ENCODE measurements at places on chromosomes 13 and 19.
A peak's percentile ranks its signal among the peaks of the same experiment; 100 is the strongest.

DNA sequence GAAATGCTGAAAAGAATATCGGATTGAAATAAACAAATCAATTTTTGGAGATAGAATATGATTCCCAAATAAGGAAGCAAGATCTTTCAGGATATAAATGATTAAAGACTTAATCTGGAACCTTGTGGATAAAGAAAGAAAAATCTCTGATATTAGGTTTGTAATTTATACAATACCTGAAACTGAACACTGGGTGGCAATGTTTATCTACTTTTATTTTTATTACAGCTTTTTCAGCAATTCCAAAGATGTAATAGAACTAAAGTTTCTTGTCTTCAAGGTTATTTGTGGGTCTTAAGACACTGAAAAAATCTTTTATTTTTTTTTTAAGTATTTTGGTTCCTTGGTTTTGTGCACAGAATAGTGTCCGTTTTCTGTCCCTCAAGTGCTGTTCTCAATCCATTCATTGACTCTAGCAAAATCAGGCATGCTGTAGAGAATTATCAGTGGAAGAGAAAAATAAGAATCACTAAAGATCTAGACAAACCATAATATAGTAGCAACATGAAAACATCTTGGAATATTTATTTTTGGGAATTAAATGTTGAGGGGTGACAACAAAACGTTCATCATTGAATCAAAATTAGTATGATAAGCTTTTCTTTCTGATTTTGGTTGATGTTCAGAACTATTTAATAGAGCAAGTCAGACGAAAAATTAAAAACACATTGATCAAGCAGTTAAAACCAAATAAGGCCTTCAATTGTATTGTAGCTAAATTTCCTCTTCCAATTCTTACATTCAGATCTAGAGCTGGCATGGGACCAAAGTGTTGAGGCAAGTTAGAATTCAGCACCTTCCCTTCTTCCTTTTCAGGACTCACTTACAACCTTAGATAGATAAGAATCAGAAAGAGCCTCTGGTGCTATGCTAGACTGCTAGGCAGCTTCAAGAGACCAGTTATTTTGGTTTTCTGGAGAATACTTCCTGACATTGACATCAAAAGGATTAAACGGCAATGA, 704.4 kb upstream of the PCDH20 start:
- DNase-seq = no peak

DNA sequence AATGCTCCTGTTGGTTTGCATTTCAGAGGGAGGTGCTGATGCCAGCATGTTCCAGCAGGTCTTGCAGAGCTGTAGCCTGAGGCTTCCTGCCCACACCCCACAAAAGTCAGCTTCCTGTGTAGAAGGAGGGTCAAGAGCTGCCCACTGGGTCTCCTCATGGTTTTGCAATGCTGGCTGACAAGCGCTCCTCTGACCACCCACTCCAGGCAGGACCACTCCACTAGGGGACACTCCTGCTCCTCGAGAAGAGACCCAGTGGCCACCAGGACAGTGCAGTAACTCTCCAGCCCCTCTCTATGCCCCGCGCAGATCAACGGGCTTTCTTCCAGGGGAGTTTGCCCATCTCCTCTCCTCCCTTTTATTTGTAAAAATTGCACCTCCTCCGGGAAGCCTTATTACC, 72.9 kb upstream of the UQCRFS1 start:
- peak; percentile 79 for DNase-seq

- DNase-seq = no peak
Observed at GRCh38 chr13:111373486-111373885, 53.0 kb downstream of the TEX29 start.

- no peak for DNase-seq
Observed at GRCh38 chr13:108676620-108677019, 47.2 kb downstream of the MYO16 start.

- DNase-seq = no peak
Observed at GRCh38 chr19:44818466-44819031, 9.6 kb downstream of the BCAM start.

- DNase-seq = peak; percentile 81
Observed at GRCh38 chr19:48487948-48488347, 18.8 kb downstream of the CYTH2 start.

DNA sequence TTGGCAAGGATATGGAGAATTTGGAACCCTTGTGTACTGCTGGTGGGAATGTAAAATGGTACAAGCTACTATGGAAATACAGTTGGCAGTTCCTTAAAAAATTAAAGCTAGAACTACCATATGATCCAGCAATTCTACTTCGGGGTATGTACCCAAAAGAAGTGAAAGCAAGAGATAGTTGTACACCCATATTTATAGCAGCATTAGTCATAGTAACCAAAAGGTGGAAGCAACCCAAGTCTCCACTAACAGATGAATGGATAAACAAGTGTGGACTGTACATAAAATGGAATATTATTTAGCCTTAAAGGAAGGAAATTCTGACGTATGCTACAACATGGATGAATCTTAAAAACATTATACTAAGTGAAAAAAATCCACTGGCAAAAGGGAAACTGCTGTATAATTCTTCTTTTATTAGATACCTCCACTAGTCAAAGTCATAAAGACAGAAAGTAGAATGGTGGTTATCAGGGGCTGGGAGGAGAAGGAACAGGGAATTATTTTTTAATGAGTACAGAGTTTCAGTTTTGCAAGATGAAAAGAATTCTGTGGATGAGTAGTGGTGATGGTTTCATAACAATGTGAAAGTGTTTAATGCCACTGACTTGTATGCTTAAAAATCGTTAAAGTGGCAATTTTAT, 141.6 kb downstream of the RXFP2 start:
- no peak for DNase-seq

DNA sequence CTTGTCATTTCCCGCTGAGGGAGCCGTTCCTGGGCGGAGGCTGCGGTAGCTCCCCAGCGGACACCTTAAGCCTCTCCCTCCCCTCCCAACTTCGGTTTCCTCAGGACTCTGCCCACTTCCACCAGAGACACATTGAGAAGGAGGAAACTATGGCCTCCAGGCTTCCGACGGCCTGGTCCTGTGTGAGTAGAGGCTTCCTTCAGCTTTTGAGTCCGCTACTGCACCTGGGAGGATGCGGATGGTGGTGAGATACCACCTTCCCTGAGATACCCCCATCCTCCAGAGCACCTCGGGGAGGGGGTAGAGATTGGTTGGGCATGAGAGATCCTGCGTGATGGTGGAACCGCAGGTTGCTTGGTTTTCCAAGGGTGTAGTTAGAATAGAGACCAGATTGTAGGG, 955 bp downstream of the ZNF274 start:
- DNase-seq = no peak
